Mammary epithelial cell (primary cell): ENCODE measurements at places on chromosomes 6 and 20. TPM values are rescaled to one million over a fixed set of nuclear protein-coding genes. Genes with fewer than 3 reads are reported as not detected.

- no peak for DNase-seq
Observed at GRCh38 chr6:1348675-1349074, 36.8 kb downstream of the FOXQ1 start.

- DNase-seq = no peak
Observed at GRCh38 chr6:102848796-102849195, 1455.3 kb downstream of the GRIK2 start.

GRCh38 chr20:58481481-58482021, 33.6 kb downstream of the APCDD1L start:
- DNase-seq = peak; percentile 29

SIRPD gene
- not detected for total RNA-seq

NOX3 gene
- not detected for total RNA-seq

HMGCLL1 gene
- 1.2 TPM for total RNA-seq

DNA sequence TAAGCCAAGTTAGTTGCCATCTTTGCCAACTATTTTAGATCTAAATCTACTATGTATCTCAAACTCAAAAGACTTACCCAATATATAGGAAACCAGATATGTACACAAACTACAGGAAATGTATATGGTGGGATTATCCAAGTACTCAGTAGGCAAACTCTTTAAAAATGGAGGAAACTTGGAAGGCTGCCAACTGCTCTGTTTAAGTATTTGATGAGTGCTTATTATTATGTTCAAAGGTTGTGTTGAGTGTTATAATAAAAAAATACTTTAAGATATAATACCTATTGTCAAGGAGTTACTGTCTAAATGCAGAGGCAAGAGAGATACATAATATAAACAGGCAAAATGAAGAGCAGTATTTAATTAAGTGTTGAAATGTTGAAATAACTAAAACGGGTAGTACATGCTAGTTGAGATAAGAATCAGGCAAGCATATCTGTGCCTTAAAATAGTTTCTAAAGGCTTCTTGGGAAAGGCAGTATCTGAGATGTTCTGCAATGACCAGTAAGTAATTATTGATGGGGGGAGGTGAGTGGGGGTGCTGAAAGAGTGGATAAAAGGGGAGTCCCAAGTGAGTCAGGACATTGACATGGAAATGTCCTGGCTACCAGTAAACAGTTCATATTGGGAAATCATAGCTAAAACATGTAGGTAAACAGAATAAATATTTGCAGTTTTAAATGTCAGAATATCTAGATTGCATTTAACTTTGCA, 6.5 kb upstream of the DST start:
- no peak for DNase-seq

GRCh38 chr6:79946272-79947190, 822 bp downstream of the ELOVL4 start:
- peak; percentile 26 for DNase-seq

DNA sequence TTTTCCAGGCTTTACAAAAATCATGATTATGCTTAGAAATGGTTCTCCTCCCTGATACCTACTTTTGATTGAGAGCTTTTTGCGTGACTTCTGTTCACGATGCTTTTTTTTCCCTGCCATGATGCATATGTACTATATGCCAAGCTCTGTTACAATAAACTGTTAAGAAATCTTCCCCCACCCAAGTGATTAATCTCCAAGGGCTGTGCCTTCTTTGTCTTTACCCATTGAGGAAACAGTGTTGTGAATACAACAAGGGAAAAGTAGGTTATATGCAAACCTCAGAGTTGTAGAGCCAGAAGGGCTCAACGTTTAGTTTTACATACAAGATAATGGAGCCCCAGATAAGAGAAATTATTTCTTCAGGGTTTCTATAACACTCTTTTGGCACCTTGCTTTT, 34.1 kb upstream of the MYLK2 start:
- no peak for DNase-seq

GNAS-AS1 gene
- total RNA-seq = 0.33 TPM

GRCh38 chr6:39625209-39625608, 100.0 kb downstream of the KIF6 start:
- DNase-seq = no peak

DNA sequence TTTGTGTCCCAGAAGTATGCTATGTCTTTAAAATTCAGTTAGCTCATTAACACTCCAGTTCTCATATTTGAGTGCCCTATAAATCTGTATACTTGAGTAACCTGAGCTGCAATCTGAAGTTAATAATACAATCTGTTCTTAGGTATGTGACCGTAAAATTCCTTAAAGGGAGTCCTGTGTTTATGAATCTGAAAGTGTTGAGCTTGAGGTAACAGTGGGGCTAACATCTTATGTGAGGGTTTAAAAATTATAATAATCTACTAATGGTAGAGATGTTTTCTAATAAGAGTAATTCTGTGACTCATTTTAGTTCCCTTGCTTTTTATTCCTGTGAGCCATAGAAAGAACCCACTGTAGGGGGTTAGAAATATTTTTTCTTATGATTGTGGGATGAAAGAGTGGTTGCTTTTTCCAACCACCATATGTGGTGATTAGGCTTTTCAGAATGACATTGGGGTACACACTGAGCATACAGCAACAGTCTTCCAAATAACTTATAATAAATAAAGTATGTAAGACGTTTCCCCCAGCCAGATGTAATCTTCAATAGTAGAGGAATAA, 121.2 kb downstream of the BCKDHB start:
- DNase-seq = no peak

- peak; percentile 32 for DNase-seq
Observed at GRCh38 chr20:48682529-48683363, 145.1 kb downstream of the PREX1 start.

GRCh38 chr6:131061041-131061750, 1.8 kb downstream of the EPB41L2 start:
- no peak for DNase-seq

- DNase-seq = no peak
Observed at GRCh38 chr6:34644716-34645115, 51.9 kb downstream of the ILRUN start.

DNA sequence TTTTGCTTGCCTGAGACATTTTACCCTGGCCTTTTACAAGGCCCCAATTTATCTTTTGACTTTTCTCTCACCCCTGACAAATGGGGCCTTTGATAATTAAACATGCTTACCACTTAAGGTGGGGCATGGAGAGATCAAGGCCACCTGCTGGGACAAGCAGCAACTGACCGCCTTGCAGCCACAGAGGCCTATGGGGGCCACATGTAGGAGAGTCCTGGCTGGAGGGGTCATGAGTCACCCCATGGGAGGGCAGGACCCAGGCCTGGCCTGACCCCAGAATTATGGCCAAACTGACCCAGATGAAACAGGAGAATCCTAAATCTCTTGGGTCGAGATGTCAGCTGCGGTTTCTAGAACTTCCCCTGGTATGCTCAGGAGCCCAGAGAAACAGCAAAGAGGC, 8.5 kb upstream of the OCSTAMP start:
- DNase-seq = no peak

- DNase-seq = no peak
Observed at GRCh38 chr6:146267946-146268345, 239.1 kb downstream of the GRM1 start.

SLCO4A1 gene
- total RNA-seq = 0.17 TPM

DNA sequence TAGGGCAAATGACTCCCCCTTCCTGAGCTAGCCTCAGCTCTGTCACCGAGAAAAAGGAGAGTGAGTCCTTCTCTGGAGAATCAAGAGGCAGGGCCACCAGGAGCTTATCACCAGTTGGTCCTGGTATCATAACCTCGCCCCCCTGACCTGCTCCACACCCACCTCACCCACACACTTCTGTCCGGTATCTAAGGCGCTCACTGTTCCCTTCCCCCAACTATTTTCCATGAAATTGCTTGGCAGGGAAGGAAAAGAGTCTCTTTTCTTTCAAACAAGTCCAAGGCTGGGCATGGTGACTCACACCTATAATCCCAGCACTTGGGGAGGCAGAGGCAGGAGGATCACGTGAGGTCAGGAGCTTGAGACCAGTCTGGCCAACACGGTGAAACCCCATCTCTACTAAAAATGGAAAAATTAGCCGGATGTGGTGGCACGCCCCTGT, 77.6 kb downstream of the ZMYND8 start:
- no peak for DNase-seq

- no peak for DNase-seq
Observed at GRCh38 chr6:7798751-7799150, 72.9 kb downstream of the BMP6 start.

ADGB gene
- total RNA-seq = not detected in 2 replicates

CALHM5 gene
- 0.50 TPM for total RNA-seq

DNA sequence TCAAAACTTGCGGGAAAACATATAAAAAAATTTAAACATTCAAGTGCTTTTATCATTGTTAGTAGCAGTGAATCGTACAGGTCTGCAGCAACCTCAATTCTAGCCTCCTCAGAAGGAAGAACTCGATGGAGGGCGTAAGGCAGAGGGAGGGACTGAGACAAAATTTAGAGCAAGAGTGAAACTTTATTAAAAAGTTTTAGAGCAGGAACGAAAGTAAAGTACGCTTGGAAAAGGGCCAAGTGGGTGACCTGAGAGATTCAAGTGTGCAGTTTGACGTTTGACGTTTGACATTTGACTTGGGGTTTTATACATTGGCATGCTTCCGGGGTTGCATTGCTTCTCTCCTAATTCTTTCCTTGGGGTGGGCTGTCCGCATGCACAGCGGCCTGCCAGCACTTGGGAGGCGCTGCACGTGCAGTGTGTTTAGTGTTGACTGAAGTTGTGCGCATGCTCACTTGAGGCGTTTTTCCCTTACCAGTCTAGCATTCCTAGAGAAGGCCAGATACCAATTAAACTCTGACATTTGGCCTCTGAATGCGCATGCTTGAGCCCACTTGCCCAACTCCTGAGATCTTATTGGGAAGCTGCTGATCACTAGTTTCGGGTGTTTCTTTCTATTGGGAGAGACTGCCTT, 82.6 kb downstream of the TBX18 start:
- DNase-seq = no peak

ECT2L gene
- total RNA-seq = not detected in 2 replicates

- no peak for DNase-seq
Observed at GRCh38 chr20:41783423-41784208, 165.4 kb upstream of the CHD6 start.

DNA sequence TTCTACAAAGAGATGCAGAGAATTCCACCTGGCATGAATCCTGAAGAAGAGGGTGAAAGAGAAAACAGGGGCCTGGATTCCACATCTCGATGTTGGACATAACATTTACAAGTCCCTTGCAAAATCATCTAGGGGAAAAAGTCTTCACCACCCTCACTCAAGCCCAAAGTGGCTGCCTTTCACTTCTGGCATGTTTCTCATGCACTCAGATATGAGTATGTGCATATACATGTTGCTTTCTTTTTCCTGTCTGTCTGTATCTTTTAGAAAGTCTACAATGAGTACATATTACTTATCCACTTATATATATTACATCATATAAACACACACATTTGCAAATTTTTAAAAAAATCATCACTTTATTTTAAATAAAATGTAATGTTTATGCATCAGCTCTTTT, 159.3 kb downstream of the KIF6 start:
- DNase-seq = no peak

FRK gene
- total RNA-seq = 6.2 TPM

DNA sequence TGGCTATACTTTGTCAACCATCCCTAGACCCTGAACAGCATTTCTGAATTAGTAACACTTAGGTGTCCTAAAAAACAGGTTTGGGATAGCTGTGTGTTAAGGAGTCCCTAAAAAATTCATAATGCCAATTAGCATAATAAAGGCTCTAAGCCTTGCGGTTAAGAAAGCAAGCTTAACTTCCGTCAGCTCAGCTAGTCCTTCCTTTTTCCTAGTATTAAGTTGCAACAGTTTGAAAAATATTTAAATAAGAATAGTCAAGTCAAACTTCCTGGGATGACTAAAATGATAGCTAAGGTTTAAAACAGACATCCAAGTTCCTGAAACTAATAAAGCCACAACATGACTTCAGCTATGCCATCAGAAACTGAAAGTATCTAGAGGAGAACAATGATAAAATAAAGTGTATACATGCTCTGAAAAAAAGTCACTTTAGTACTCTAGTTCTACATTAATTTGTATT, 3.5 kb downstream of the AKIRIN2 start:
- no peak for DNase-seq

GRCh38 chr6:139109558-139109957, 25.3 kb upstream of the HECA start:
- DNase-seq = no peak

GRCh38 chr20:37357481-37358365, 11.8 kb downstream of the SRC start:
- no peak for DNase-seq

SMLR1 gene
- not detected for total RNA-seq

CNPY3 gene
- 24.1 and 30.6 TPM in 2 replicates for total RNA-seq
